Endodermal cell (in vitro differentiated cells): ENCODE measurements at places on chromosomes 5 and 9.

DNA sequence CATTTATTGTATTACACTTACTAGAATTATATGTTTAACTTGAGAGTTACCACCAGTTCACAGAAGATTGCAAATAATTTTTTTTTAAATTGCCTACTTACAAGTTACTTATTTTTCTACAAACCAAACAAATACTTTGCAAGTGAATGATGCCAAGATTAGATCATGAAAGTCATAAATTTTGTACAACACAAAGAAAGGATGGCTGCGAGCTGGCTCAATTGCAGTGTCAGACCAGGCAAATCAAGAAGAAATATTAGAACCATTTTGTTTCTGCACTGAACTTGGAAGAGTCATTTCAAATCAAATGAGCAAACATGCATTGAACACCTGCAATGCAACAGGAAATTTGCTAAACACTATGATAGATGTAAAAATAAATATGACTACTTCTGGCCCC, 97.3 kb downstream of the PLCXD3 start:
- DNase-seq: no peak

DNA sequence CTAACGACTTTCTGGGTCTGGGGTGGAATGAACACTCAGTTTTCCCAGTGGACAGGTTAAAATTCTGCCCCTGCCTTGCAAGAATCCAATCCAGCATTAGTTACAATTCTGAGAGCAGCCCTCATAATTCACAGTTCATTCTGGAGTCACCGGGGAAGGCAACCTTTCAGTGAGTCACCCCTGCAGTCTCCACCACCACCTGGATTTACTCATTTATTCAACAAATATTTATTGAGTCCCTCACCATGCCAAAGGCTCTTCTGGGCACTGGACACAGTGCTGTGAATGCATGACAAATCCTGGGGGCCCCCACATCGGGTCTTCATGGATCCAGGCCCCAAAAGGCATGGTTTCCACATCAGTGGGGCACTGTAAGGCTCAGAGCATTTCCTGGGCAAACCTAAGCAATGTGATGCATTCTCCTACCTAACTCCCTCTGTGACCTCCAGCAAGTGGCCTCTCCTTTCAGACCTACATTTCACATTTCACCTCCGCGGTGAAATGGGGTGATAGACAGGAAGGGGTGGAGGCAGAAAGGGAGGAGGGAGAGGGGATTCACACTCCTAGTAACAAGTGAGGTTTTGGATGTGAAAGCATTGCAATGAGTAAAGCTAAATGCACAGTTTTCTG, 6.4 kb upstream of the MSX2 start:
- DNase-seq: peak; percentile 70

GRCh38 chr9:101418518-101419430, 16.8 kb downstream of the ALDOB start:
- DNase-seq: no peak

GRCh38 chr9:70111042-70111602, 67.5 kb downstream of the MAMDC2 start:
- DNase-seq: peak; percentile 93

GRCh38 chr9:101787891-101788290, 49.4 kb upstream of the GRIN3A start:
- DNase-seq: no peak

DNA sequence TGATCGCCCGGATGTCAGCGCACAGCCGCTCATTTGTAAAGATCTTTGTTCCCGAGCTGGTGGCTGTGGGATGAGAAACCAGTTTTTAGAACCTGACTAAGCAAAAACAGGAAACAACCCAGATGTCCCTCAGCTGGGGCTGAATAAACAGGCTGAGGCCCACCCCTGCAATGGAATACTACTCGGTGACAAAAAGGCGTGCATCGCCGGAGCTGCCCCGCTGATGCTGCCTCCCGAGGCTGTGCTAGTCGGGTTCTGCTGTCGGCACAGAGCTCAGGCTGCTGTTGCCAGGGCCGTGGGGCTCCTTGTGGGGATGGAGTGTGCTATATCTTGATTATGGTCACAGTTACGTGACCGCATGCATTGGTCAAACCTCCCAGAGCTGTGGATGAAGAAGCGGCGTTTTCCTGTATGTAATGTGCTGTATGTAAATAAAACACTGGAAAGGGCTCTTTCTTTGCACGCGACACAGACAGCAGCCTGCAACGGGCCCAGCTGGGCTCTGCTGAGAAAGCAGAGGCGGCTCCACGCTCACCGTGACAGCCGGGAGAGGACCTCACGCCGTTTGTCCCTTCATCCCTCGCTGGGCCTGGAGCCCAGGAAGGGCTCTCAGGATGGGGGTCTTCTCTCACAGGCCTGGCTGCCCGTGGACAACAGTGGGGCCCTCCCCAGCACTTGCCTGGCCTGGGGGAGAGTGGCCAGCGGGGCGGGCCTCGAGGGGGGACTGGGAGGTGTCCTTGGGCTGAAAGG, 51.5 kb upstream of the RNU6ATAC start:
- no peak for DNase-seq

DNA sequence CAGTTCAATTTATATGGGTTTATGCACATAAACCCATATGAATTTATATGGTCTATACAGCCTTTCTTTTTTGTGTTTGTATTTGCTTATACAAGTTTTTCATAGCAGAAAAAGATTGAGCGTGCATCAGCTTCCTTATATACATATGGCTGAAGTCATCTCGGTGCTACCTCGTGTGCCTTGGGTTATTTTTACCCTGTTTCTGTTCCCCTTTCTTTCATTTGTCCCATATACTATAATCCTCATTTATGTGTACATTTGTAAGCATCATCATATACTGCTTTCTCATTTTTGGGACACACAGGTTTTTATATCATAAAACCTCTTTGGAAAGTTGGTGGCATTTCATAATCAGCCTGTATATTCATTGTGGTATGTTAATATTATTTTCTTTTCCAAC, 107.8 kb upstream of the ADAMTSL1 start:
- no peak for DNase-seq

GRCh38 chr9:95516221-95516733, 494 bp downstream of the PTCH1 start:
- no peak for DNase-seq

- DNase-seq: no peak
Observed at GRCh38 chr5:103293719-103294118, 35.2 kb downstream of the MACIR start.

DNA sequence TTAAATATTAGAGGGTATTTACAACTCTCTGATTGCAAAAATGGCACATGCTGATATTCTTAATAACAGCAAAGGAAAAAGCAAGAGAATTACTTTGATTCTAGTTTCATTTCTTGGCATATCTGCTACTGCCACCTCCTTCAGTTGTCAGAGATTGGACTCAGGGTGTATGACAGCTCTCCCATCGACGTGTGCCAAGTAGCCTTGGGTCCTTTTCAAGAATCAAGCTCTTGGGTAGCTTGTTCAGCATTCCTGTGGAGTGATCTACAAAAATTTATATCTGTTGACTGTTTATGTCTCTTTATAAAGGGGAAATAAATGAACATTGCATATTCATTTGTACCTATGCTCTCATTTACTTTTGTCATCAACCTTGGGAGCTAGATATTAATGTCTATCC, 315.6 kb downstream of the PRR16 start:
- no peak for DNase-seq

- no peak for DNase-seq
Observed at GRCh38 chr9:74528207-74528606, 31.1 kb downstream of the RORB start.

GRCh38 chr5:91373006-91373405, 10.1 kb downstream of the ARRDC3 start:
- DNase-seq: no peak

DNA sequence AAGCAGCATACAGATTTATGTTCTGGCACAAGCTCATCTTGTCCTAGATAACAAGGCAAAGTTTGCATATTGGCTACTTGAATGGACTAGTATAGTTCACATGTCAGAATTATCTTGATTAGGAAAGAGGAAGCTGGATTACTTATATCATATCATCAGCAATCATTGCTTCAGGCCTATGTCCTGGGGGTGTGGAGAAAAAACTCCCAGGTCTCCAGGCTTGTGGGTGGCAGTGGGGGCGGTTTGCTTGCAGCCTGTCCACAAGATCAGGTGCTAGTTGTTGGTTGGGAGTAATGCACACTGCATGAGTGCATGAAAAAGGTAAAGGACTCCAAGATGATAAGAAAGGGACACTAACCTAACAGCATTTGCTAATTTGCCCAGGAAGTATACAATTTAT, 326.4 kb upstream of the PDE4D start:
- no peak for DNase-seq

DNA sequence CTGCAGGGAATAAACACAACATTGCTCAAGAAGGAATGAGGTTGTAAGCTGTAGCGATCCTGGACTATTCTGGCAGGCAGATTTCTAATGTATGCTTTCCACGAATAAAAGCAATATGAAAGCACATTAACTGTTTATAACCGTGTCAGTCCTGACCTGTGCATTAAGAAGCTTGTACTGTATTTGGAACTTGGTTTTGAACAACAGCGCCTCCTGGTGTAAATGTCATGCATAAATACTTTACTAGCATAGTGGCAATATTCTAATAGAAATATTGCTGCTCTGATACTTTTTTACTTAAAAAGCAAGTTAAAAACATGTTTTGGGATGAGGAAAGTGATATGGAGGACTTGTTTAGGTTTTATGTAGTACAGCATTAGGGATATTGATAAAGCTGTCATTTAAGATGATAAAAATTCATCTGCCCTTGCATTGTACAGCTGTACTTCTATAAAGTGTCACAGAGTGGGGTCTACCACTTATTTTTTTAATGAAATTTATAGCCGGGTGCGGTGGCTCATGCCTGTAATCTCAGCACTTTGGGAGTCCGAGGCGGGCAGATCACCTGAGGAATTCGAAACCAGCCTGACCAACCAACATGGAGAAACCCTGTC, 70.7 kb upstream of the GNE start:
- no peak for DNase-seq

DNA sequence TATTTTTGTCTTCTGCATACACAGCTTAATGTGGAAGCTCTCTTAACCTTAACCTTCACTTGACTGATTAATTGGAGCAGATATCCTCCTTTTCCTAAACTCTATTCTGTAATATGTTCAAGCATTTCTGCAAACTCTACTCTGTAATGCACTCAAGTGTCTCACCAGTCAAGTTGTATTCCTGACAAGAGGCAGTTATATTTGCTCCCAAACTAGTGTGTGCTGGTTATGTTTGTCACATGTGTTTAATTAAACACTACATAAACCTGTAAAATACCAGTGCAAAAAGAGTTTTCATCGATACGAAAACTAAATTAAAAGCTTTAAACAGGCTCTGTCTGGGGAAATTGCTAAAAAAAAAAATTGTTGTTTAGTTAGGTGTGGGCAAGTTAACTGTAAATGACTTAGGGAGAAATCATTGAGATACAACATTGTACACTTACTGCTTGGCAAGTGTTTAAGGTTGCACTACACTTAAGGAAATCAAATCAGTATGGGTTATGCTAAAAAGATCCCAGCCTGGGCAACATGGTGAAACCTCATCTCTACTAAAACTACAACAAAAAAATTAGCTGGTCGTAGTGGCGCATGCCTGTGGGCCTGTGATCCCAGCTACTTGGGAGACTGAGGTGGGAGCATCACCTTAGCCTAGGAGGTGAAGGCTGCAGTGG, 6.7 kb downstream of the FAF2 start:
- DNase-seq: no peak

GRCh38 chr9:120837921-120838320, 4.8 kb downstream of the PSMD5 start:
- no peak for DNase-seq

DNA sequence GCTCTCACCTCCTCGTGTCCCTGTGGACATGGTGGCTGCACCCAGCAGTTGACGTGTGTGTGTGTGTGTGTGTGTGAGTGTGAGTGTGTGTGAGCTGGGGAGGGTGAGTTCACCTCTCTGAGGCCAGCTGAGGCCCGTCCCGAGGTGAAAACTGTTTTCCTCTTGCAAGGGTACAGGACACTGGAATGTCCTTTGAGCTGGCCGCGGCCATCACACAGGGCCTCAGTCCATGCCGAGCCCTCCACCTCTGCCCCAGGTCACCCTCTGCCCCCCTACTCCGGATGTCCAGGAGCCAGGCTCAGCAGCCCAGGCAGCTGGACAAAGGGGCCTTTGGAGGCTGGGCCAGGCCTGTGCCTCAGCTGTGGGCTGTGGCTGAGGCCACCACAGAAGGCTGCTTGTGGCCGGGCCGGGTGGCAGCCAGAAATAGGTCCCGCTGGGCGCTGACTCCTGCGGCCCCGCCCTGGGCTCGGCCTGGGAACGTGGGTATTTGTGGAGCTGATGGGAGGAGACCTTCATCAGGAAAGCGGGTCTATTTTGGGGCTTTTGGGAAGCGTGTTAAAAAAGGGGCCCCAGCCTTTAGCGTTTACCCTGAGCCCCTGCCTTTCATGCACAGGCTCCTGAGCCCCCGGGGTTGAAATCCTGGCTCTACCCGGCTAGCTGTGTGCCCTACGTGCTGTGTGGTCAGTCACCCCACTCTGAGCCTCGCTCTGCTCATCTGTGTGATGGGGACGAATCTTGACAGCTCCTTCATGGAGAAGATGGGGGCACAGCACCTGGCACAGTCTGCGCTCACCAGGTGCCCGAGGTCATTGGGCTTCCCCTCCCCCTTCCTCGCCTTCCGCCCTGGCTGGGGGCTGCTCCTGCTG, 75.1 kb upstream of the IER5L start:
- DNase-seq: peak; percentile 46
